ENCODE measurements at places on chromosomes 12 and 14.
A peak's percentile ranks its signal among the peaks of the same experiment; 100 is the strongest.

DNA sequence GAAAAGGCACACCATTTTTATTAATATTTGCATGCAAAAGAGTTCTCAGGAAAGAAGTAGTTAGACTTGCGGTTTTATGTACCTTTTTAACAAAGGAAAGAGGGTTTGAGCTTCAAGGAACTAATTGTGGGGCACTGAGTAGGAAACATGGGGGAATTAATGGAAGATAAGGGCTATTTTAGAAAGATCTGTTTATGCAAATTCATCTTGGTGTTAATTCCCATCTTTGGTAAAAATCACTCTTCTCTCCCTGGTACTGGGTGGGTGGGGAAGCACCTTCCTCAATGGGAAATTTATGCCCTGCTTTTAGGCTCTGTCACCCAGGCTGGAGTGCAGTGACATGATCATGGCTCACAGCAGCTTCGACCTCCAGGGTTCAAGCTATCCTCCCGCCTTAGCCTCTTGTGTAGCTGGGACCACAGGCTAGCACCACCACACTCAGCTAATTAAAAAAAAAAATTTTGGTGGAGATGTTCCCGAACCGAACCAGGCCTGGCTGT is 30.1 kb upstream of the RESF1 start:
- DNase-seq = no peak

GRCh38 chr12:76337583-76337982 is 10.6 kb downstream of the BBS10 start:
- no peak for DNase-seq

- no peak for DNase-seq
These were observed 47.7 kb downstream of the CLMN start for GRCh38 chr14:95272057-95272456.

GRCh38 chr14:76546426-76547221 is 170.7 kb downstream of the ESRRB start:
- DNase-seq = no peak

DNA sequence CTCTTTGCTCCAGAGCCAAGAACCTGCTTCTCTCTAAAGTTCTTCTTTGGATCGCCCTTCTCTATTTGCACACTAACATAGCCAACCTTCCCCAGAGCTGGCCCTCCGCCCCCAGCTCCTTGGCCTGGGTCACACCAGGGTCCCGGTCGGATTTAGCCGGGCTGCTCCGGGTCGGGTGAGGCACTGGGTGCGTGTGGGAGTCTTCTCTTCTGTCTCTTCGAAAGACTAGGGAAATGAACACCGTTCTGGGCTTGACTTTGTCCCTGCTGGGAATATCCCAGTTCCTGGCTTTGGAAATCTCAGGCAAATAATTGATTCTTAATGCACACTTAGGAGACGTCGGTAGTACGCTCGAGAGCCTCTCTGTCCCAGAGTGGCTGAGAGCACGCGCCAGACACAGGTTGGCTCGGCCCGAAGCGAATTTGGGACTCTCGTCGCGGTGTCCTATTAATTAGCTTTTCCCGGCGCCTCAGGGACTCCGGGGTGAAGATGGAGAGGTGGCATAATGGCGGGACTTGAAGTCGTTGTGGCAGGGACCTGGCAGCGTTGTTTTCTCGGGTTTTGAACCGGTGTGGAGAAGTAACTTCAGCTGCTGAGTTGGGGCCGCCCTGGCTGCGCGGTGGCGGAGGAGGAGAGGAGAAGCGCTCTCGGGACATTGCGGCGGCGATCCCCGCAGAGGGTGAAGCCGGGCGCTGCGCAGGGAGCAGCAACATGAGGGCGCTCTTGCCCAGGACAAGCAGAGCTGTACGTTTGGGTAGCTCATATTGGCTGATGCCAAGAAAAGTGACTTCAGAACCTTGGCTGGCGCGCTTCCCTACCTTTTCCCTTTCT is 7.5 kb downstream of the FOXG1 start:
- peak; percentile 72 for DNase-seq

DNA sequence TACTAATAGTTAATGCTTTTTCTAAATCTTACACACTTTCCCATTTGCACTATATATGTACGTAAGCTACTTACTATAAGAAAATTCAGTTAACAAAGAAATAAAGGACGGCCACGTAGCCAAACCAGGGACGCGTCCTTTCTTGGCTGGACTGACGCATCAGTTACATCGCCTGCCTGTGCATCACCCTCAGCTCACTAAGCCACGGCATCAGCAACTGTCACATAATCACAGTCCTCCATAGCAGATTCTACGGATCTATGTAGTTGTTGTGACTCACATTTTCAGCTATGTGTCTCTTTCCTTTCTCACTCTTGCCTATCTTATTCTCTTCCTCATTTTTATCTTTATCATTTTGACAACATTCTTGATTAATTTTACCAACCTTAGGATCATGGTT is 38.1 kb upstream of the C12orf50 start:
- DNase-seq = no peak

- DNase-seq = no peak
These were observed 10.4 kb upstream of the RMST start for GRCh38 chr12:97452230-97452629.

- no peak for DNase-seq
These were observed 307.9 kb upstream of the G2E3 start for GRCh38 chr14:30251017-30251416.

- no peak for DNase-seq
These were observed 112.6 kb downstream of the ESRRB start for GRCh38 chr14:76488551-76488950.

- no peak for DNase-seq
These were observed 74.4 kb upstream of the PAWR start for GRCh38 chr12:79765157-79765556.

- no peak for DNase-seq
These were observed 65.1 kb upstream of the DYNC1H1 start for GRCh38 chr14:101899263-101899662.

DNA sequence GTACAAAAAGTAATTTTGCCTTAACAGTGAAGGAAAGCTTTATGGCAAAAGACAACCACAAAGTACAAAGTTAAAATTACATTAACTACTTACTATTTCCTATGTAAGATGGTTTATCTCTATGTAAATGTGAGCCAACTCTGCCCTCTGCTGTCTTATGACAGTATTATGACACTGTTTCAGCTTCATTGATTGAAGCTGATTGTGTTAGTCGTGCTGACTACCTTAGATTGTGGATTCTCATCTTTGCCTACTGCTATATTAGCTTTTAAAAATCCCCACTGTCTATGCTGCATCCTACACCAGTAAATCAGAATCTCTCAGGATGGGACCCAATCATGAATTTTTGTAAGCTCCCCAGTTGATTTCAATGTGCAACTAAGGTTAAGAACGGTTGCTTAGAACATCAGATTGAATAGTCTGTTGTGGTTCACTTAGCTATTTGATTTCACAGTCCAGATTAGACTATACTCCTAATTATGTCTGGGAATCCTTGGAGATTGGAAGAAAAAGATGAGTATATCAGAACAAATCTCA is 12.2 kb upstream of the SPTB start:
- DNase-seq = peak; percentile 8

- no peak for DNase-seq
These were observed 2.2 kb downstream of the RIN3 start for GRCh38 chr14:92515546-92516343.

DNA sequence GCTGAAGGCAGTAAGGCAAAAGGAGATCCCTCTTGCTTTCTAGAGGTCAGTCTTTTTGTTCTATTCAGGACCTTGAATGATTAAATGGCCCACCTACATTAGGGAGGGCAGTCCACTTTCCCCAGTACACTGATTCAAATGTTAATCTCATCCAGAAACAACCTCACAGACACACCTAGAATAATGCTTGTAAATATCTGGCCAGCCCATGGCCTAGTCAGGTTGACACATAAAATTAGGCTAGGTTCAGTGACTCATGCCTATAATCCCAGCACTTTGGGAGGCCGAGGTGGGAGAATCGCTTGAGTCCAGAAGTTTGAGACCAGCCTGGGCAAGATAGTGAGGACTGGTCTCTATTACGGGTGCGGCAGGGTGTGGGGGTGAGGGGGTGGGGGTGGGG is 43.5 kb downstream of the MIPOL1 start:
- DNase-seq = no peak

GRCh38 chr12:53191096-53191884 is 10.6 kb upstream of the CSAD start:
- no peak for DNase-seq

- no peak for DNase-seq
These were observed 4.1 kb upstream of the FIGNL2 start for GRCh38 chr12:51852404-51853137.

DNA sequence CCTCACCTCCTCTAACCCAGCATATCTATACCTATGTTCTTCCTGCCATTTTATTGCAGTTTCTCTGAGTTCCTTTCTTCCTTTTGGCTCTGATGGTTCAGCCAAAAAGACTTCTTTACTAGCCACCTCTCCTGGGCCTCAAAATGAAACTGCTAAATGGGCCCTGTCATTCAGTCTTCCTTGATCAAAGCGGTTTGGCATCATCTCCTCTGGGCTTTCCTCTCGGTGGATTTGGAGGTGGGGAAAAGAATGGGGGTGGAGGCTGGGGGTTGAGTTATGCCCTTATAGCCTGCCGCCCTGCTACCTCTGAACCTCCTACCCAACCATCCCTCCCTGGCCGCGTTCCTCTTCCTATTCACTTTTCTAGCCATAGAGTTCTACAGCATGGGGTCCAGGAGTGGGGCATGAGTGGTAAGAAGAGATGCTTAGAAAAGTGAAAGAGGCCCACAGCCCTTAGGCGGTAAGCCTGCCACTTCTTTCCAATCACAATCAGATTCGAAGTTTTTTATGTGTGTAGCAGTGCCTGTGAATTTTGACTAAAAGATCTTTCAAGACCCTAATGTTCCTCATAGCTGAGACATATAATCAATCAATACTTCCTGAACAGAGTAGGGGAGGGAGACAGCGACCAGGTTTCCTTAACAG is 2.5 kb downstream of the AJUBA start:
- no peak for DNase-seq

All from right kidney (tissue), 9 donors.